ENCODE measurements at places on chromosomes 2 and 18.

DNA sequence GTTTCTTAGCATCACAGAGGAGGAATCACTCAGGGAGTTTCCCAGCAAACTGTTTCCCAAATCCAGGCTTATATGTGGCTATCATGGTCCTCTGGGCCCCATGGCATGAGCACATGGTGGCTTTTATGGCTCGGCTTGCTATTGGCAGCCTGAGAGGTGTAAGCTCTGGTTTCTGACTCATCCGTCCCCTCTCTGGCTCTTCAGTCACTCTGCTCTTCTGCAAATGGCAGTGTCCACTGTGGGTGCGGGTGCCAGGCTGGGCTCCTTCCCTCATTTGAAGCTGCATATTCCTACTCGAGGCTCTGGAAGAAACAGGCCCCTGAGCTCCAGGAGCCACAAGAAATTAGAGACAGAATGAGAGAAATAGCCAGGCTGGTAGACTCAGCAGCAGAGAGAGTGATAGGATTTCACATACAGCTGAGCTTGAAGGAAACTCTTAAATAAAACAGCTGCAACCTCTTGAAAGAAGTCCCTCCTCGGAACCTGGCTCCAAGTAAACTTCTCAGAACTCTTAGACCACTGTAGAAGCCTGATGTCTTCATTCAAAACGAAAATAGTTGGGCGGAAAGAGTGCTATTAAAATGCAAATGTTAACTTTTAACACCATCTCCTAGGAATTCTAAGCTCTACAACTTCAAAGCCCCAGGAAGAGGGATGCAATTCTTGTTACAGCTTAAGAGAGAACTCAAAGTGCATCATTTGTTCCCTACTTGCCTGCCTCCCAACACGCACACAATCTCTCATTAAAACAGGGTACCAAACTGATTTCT is 212.6 kb upstream of the SP5 start:
- DNase-seq: no peak

DNA sequence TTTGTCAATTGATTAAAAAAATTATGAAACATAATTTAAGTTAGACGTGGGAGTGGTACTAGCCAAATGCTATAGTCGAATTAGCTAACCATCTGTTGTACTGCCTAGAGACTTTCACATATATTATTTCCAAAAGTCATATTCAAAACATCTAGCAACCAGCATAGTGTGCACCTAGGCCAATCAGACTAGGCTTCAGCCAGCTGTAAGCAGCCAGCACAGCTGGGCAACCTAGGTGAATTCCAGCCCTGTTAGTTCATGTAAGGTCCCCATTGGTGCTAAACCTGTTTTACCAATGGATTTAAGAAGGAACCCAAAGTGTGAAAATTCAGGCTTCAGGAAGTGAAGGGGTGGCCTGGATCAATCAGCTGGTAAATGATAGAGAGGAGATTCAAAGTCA is 144.3 kb downstream of the BCL2 start:
- no peak for DNase-seq

DNA sequence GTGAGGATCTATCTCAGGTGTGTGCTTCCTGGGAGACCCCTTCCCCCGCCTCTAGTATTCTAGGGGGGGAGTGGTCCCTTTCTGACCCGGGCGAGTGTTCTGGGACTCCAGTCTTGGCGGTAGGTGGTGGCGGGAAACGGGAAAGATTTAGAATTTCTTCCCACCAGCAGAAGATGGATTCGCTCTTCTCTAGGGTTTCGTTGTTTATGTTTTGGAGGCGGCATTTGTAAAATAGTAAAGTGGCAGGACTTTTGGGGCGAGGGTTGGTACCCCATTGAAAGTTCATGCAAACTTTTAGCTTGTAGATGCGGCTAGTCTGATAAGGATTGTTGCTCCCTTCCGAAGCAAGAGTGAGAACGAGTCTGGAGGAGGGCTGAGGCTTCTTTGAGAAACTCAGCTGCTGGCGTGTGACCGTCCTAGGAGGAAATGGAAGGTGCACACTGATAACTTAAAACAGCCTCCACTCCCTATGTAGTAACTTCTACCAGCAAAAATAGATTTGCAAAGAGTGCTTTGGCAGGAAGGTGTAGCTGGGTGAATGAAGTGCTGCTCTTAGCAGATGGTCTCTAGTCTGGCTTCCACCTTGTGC is 412 bp downstream of the GPD2 start:
- DNase-seq: no peak

DNA sequence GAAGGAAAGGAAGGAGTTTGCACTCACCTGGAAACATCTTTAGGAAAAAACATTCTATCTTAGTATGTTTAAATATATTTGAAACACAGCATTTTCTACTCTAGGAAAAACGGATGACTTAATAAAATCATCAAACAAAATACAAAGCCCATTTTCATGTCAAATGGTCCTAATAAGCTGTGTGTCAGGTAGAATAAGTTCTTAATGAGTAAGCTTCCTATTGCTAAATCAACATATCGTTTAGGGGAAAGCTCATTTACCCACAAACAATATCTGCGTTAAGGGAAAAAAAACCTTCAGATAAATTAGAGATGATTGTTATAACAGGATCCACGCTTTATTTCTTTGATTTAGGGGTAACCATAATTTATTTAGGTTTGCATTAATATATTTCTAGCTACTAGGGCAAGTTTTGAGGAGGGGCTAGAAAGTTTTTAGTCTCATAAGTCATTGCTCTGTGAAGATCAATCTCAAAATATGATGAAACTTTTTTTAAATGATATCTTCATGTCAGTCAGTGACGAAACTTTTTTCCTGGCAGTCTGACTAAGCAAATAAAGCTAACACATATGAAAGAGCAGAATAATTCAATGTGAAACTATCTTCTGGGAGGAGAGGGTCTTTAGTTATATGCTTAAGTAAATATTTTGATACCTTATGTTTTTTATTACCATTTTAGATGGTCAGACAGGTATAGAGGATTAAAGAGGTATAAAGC is 147.1 kb downstream of the WDSUB1 start:
- DNase-seq: no peak

DNA sequence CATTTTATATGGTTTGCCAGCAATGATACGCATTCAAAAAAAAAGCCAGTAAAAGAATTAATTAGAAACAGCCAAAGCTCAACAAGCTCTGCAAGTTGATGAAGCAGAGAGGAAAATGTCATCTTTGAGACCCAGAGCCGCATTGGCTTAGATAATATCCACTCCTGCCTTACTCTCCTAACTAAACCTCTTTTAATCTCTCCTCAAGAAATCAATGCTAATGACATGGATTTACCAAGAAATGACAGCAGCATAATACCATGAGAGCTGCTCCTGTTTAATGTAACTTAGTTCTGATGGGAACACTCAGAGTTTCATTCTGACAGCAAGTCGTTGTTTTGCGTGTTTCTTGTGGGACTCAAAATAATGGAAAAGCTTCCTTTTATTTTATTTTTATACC is 1099.4 kb upstream of the PIK3C3 start:
- no peak for DNase-seq
